ENCODE measurements at places on chromosomes 7 and 10.

GRCh38 chr7:84589012-84589411, 394.4 kb upstream of the SEMA3A start:
- DNase-seq = no peak

- no peak for DNase-seq
Measured at GRCh38 chr10:13773043-13773442, 186.3 kb downstream of the PRPF18 start.

- DNase-seq = no peak
Measured at GRCh38 chr10:133354672-133355240, 3.1 kb downstream of the FUOM start.

- DNase-seq = peak; percentile 99
Measured at GRCh38 chr7:68684996-68685395, 913.3 kb upstream of the AUTS2 start.

DNA sequence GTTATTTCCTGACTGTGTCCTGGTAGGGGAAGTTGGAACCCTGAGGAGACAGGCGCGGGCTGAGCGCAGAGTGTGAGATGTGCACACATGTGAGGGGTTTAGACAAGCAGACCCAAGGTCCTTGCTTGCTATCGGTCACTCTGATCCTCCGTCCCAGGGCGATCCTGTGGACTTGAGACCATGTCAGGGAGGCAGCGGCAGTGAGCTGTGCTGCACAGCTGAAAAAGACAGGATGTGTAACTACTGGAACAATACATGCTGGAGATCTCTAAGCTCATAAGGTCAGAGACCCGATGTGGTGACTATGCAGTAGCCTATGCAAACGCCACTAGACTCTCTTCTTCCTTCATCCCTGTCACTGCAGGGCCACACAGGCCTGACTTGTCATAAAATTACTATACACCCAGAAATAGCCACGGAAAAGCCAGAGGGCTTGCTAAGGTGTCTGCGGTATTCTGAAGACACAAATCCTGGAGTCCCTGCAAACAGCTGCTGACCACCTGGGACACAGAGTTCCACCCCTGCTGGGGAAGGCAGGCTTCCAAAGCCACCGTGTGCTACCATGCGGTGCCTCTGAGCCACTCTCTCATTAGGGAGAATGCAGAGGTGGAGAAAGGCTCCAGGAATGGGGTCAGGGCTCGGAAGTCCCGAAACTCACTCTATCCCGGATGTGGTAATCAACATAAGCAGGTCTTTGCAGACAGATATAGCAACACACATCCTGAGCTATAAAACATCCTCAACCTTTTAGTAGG, 91.1 kb upstream of the DDC start:
- no peak for DNase-seq

DNA sequence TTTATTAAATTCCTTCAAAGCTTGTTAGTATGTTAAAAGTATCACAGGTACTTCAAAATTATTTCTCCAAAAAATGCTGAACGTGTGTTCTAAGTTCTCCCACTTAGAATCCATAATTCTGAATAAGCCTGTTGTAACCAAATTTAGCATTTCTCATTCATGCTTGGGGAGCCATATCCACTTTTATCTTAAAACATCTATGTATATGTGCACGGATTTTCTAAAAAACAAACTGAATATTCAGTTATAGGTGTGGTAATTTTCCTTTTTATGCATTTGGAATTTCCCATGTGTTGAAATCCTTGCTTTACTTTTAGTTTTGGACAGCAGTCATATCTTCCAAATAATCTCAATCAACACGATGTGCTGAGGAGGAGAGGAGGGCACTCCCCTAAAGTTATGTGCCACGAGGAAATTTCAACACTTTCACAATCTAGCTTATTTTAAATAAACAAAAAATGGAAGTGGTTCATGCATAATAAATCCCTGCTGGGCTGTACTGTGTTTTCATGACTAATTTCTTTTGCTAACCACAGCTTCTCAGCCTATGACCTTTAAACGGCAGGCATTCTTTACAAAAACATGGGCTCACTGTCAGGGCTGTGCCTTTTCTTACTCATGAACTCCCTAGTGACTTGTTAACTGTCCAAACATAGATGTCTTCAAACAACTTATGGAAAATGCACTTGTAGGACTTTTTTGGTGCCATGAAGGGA, 380.3 kb upstream of the SEMA3C start:
- no peak for DNase-seq

DNA sequence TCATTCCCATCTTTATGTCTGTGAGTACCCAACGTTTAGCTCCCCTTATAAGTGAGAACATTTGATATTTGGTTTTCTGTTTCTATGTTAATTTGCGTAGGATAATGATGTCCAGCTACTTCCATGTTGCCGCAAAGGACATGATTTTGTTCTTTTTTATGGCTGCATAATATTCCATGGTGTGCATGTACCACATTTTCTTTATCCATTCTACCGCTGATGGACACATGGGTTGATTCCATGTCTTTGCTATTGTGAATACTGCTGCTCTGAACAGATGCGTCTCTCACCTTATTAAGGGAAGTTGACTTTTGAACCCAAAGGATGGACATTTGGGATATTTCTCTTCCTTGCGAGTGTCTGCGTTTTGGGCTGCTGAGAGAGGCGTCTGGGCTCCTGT, 50.2 kb downstream of the GTF2IRD1 start:
- no peak for DNase-seq

GRCh38 chr10:19952224-19953010, 136.2 kb downstream of the PLXDC2 start:
- DNase-seq = no peak

DNA sequence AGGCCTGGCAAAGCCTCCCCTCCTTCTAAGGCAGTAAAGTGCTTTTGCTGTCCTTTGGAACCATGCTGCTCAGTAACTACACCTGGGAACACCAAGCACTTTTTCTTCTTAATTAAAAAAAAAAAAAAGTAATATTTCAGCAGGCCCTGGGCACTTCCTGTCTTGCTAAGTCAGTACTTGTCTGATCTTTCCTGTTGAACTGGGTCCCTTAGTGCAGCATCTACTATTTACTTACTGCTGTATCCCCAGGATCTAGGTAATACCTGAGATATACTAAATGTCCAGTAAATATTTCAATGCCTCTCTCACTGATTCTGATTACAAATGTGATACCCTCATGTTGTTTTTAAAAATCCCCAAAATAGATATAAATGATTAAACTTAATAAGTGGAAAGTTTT, 77.4 kb downstream of the PPP1R3C start:
- no peak for DNase-seq
